ENCODE measurements at places on chromosomes 2 and 18. TPM values are rescaled to one million over a fixed set of nuclear protein-coding genes. Genes with fewer than 3 reads are reported as not detected.
A peak's percentile ranks its signal among the peaks of the same experiment; 100 is the strongest.

- peak; percentile 17 for DNase-seq
- H3K27ac ChIP-seq = no peak overlapping the region
Observed at GRCh38 chr18:63440881-63441280, 18.6 kb upstream of the VPS4B start.

DNA sequence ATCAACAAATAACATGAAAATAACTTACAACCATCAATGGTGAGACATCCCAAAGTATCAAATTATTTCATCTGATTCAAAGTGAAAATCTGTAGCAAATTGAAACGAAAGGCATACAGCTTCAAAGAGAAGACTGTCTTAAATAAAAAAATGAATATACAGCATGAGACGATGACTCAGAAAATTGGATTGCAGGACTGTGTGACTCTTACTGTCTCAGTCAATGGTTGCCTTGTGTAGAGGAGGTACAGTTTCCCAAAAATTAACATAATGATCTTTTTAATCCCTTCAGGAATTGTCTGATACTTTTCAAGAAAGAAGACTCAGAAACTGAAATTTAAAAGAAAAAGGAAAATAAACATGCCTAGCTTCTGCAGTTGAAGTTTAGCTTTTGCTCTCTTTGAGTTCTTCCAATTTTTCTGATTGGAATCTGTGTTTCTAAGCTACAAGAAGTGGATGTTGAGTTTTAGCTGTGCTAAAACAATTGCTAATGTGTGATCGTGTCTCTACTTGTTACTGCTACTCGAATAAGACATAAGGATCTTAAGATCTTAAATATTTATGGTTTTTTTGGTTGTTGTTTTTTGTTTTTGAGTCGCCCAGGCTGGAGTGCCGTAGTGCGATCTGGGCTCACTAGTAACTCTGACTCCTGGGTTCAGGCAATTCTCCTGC is 41.1 kb upstream of the EPB41L3 start:
- no peak overlapping the region for H3K27ac ChIP-seq
- no peak overlapping the region for H3K4me3 ChIP-seq
- no peak for DNase-seq
- peaks cover 8% of the 10 kb centered on the region for H3K4me1 ChIP-seq
- H3K36me3 ChIP-seq = no peaks in the 10 kb centered on the region
- H3K27me3 ChIP-seq = no peaks in the 10 kb centered on the region

DNA sequence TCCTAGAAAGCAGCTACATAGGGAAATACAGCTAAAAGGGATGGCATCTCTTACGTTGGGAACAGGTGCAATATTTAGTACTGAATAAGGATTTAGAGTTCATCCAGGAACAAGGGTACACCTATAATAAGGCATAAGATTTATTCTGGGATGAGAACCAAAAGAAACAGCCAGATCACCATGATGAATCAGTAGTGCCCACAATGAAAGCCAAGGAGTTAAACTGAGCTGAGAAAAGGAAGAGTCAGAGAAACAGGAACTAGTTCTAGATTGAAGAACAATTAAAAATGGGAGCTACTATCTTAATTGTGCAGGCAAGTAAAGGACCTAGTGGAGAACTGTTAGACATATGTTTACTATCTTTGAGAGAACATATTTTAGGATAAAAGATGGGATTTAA is 692.3 kb downstream of the LRP1B start:
- H3K4me3 ChIP-seq = no peak overlapping the region
- no peaks in the 10 kb centered on the region for H3K27me3 ChIP-seq
- no peaks in the 10 kb centered on the region for H3K4me1 ChIP-seq
- no peak overlapping the region for H3K27ac ChIP-seq
- H3K36me3 ChIP-seq = no peaks in the 10 kb centered on the region
- DNase-seq = no peak

DNA sequence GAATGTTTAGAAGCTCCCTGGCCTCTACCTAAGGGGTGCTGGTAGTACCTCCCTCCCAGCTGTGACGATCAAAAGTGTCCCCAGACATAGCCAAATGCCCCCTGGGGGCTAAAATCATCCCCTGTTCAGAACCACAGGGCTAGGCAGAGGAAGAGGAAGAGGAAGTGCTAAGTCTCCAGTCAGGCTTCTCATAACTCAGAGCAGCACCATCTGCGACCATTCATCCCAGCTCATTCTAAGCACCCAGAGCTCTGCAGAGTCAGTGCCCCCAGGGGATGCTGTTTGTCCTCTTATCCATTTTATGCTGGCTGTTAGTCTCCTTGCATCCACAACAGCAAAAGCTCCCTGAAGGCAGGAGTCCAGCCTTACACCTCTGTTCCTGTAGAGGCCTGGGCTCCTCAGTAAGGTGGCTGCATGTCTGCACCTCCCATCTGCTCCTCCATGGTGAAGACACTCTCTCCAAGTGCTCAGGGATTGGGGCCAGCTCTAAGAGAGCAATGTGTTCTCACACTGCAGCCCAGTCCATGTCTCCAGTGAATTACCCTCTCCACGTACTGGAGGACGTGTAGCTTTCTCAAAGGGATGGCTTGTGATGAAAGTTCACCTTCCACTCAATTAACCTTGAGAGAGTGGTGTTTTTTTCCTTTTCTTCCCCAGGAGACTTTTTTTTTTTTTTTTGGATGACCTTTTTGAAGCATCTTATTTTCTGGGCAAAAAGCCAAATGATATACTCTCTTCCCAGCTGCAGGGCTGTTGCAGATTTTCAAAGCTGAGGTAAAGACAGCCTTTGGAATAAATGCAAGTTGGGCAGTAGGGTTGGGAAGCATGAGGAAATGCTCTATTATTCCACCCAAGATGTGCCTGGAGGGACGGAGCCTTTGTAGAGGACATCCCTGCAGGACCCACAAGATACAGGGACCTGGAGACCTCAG is 158.9 kb upstream of the SLC14A2 start:
- no peak overlapping the region for H3K27ac ChIP-seq
- DNase-seq = peak; percentile 29
- H3K36me3 ChIP-seq = no peaks in the 10 kb centered on the region
- H3K4me1 ChIP-seq = peaks cover 3% of the 10 kb centered on the region
- H3K4me3 ChIP-seq = no peak overlapping the region

DNA sequence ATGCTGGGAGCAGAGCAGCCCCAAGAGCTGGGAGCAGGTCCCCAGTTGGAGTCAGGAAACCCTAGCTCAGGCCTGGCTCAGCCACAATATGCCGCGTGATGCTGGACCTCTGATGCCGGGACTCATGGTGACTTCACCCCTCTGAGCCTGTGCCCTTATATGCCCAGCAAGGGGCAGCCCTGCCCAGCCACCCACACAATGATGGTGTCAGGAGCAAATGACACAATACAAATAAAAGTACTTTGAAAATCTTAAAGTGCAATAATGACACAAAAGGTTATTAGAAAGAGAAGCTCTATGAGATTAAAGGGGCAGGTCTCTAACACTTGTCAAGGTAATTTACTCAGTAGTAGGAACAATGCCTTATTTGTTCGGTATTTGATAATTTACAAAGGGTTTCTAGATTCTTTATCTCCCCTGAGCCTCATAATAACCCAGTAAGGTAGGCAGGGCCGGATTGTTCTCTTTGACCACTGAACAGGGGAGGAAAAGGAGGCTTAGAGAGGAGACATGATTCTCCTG is 18.3 kb upstream of the KIF3C start:
- H3K27ac ChIP-seq = no peak overlapping the region
- H3K4me1 ChIP-seq = peaks cover 27% of the 10 kb centered on the region
- H3K4me3 ChIP-seq = no peak overlapping the region
- DNase-seq = no peak

DNA sequence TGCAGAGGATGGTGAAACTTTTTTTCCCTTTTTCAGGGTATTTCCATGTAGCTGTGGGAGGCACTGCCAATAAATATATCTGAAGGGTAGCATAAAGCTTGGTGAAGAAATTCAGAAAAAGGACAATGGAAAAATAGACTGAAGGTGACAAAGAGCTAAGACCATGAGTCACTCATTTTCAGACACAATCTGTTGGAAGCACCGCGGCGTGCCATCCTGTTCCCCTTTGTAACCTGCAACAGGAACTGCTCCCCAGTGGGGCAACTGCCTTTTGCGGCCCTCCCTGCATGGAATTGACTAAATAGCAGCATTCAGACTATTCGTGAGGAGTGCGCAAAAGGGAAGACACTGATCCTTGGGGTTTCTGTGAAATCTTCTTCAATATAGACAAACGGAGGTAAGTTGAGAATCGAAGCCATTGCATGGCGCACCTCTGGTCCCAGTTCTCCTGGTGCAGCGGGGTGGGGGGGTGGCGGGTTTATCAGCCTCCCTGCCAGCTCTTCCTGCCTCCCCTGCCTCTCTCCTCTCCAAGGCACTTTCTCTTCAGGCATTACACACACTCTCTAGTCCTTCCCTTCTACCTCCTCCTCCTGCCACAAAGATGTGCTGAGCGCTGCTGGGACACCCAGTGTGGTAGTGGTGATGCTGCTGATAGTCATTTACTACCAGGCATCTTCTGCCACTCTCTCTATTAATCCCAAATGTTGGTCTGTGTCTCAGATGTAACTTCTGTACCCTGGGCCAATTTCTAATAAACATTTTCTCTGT is 126.2 kb upstream of the TMEM200C start:
- H3K27ac ChIP-seq = no peak overlapping the region
- no peaks in the 10 kb centered on the region for H3K27me3 ChIP-seq
- no peaks in the 10 kb centered on the region for H3K36me3 ChIP-seq
- DNase-seq = no peak
- no peaks in the 10 kb centered on the region for H3K4me1 ChIP-seq
- H3K4me3 ChIP-seq = no peak overlapping the region

DNA sequence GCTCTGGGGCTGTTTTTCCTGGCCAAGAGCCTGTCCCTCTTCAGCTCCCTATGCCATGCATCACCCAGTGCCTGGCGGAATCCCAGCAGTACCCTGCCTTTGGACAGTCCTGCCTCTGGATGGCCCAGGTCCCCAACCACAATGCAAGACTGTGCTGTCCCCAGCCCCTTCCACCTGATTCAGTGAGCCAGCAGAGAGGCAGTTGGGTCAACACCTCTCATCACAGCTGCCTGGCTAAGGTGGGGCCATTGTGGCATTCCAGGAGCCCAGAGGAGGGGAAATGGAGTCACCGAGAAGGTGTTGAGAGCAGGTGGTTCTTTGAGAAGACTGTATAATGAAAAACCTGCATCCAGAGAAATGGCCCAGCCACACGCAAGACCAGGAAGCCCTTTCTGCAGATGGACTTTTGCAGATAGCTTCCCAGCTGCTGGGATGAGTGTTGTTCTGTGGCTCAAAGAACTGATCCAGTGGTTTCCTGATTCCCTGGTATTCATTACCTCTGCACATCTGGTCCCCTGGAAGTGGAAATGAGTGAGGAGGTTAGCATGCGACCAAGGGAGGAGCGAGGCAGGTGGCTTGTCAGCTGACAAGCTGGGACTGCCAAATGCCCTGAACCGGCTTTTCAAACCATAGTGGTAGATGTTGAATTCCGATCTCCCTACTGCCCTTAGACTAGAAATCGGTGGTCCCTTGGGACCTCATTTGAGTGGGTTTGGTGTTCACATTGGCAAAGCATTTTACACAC is 1.7 kb upstream of the ASPRV1 start:
- no peaks in the 10 kb centered on the region for H3K36me3 ChIP-seq
- H3K4me1 ChIP-seq = no peaks in the 10 kb centered on the region
- H3K4me3 ChIP-seq = no peak overlapping the region
- H3K27ac ChIP-seq = no peak overlapping the region
- no peaks in the 10 kb centered on the region for H3K27me3 ChIP-seq
- DNase-seq = no peak

DNA sequence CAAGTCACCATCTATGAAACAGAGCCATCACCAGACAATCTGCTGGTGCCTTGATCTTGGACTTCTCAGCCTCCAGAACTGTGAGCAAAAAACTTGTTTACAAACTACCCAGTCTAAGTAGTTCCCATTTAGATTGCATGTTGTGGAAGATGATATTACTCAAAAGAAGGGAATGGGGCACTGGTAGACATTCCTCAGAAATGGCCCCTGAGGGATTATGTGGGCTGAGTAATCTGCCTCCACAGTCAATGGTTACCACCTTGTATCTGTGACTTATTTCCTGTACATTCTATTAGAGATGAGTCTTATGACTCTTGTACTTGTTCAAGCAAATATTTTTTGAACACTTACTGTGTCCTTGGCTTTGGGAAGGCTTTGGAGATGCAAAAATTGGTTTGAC is 160.4 kb downstream of the NUP35 start:
- H3K4me3 ChIP-seq = no peak overlapping the region
- H3K27ac ChIP-seq = no peak overlapping the region
- no peaks in the 10 kb centered on the region for H3K27me3 ChIP-seq
- H3K36me3 ChIP-seq = no peaks in the 10 kb centered on the region
- no peak for DNase-seq
- H3K4me1 ChIP-seq = no peaks in the 10 kb centered on the region

DNA sequence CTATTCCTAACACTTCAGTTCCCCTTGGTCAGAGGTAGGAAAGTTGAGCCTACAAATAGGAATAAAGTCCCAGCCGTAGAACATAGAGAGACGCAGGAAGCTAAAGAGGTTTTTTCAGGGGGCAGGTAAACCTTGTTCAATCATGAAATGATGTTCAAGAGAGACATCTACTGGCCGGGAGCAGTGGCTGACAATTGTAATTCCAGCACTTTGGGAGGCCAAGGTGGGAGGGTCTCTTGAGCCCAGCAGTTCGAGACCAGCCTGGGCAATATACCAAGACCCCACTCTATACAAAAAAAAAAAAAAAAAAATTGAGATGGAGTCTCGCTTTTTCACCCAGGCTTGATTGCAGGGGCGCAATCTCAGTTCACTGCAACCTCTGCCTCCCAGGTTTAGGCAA is 66.7 kb upstream of the DNAJC10 start:
- H3K4me3 ChIP-seq = no peak overlapping the region
- no peak for DNase-seq
- H3K27me3 ChIP-seq = no peaks in the 10 kb centered on the region
- no peak overlapping the region for H3K27ac ChIP-seq

DNA sequence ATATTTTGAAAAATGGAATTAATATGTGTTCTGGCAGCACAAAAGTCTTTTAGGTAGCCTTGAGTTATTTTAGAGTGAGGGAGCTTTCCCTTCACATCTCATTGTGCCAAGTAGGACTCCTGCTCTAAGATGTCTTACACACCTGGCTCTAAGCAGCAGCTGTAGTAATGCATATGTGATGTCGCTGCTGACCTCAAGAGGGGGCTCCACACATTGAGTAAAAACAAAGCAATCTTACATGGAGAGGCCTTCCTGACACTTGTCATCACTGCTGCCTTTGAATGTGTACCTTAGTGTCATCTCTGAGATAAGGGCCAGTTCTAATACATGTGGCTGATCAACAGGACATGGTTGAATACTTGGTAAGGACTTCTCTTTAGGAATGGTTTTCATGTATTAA is 75.8 kb downstream of the ACTR3 start:
- peaks cover 13% of the 10 kb centered on the region for H3K36me3 ChIP-seq
- no peak overlapping the region for H3K4me3 ChIP-seq
- no peaks in the 10 kb centered on the region for H3K4me1 ChIP-seq
- no peak for DNase-seq
- no peak overlapping the region for H3K27ac ChIP-seq

MBP gene
- 21.9 TPM for total RNA-seq

STAT4 gene
- total RNA-seq = 0.80 TPM

VIL1 gene
- total RNA-seq = not detected

SNRPD1 gene
- total RNA-seq = 7.8 TPM

ARHGAP15 gene
- total RNA-seq = 7.1 TPM

MC4R gene
- 0.66 TPM for total RNA-seq
